Activated B cell treated with CpG ODN at 0.5 μM for 24 hours (primary cell): ENCODE measurements at places on chromosomes 6 and 20.

- no peak overlapping the region for H3K4me3 ChIP-seq
- no peak for DNase-seq
- no peak overlapping the region for H3K27ac ChIP-seq
- H3K27me3 ChIP-seq = no peaks in the 10 kb centered on the region
- H3K4me1 ChIP-seq = no peaks in the 10 kb centered on the region
- no peaks in the 10 kb centered on the region for H3K36me3 ChIP-seq
Observed at GRCh38 chr6:48691420-48691819, 580.4 kb upstream of the PTCHD4 start.

GRCh38 chr6:90385759-90386313, 89.2 kb upstream of the BACH2 start:
- no peak for DNase-seq
- peaks cover 88% of the 10 kb centered on the region for H3K4me1 ChIP-seq
- H3K4me3 ChIP-seq = no peak overlapping the region
- peak overlapping the region; percentile 1 for H3K27ac ChIP-seq

DNA sequence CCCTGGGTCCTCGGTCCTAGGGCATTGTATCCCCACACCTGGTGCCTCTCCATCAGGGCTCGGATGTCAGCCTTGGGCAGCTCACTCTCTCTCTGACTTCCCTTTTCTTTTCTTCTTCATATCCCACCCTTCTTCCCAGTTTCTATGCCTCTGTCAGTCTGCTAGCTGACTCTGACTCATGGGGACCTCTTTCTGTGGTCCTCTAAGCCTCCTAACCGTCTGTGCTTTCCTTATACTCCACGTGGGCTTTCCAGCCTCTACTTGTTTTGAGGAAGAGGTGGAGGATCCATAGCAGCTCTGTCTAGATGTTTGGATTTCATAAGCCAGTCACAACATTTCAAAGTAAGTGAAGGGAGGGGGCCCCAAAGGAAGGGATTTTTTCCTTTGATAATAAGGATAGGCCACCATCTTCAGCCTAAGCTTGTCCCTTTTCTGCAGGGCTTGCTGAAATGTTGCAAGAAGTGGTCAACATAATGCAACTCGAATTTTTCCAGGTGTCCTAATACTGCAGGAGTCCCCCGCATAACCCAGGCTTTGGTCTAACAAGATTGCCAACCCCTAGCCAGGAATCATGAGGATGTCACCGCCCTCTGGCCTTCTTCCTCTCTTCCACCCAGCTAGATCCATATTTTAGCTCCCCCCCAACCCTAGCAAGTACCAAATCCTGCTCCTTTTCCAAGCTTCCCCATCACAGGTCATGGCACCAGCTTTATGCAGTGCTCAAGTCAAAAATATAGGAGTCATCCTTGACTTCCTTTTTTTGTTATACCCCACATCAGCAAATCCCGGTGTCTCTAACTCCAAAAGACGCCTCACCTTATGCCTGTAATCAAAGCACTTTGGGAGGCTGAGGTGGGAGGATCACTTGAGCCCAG, 8.7 kb upstream of the PLTP start:
- H3K4me3 ChIP-seq = no peak overlapping the region
- peaks cover 29% of the 10 kb centered on the region for H3K27me3 ChIP-seq
- no peak for DNase-seq
- H3K4me1 ChIP-seq = no peaks in the 10 kb centered on the region
- no peak overlapping the region for H3K27ac ChIP-seq

DNA sequence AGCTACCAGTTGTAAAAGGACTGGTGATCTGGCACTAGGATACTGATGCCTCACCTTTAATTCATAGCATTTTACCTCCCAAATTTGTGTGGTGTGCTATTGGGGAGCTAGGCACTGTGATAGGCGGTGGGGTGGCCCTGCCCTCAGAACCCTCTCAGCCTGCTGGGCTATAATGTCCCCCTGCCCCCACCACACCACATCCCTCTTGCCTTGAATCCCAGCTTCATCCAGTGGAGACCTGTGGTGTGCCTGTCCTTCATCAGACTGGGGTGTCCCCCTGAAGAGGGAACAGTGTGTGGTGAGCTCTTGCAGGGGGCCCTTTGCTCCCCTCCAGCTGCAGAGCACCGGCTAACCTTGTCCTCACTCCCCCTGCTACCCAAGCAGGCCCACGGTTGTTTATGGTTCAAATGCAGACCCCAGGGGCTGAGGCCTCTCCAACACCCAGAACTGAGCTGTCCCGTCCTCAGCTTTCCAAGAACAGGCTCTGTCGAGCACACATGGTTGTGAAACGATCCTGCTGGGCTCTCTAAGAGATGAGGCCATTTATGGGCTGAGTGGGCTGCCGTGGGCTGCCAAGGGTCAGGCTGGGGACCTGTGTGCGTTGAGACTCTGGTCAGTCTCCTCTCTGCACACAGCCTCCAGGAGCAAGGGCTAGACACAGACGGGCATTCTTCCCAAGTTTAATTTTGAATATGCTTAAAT, 26.9 kb upstream of the VEGFA start:
- H3K4me3 ChIP-seq = no peak overlapping the region
- no peaks in the 10 kb centered on the region for H3K4me1 ChIP-seq
- peaks cover 14% of the 10 kb centered on the region for H3K27me3 ChIP-seq
- H3K27ac ChIP-seq = no peak overlapping the region
- no peaks in the 10 kb centered on the region for H3K36me3 ChIP-seq

DNA sequence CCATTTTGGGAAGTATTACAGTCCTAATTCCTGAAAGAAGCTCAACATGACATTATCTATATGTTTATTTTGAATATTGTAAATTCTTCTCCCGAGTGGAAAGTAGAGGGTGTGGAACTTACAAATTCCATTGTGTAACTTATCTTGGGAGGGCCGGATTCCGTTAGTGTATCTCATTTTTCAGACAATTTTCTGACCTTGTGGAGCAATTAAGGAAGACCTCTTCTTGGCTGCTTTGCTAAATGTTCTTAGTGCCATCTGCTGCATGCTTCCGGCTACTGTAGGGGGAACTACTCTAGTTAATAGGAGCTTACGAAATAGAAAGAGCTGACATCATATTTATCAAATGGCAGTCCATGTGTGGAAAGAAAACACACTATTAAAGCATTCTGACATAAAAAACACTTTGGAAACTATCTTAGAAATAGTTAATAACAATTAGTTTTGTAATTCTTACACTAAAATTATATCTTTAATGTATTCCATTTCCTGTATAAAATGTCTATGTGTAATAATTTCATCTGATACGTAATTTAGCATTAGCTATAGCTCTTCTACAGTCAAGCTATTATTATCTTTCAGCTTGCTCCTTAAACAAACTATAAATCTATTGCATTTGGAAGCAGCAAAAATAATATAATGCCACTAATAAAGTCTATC, 41.5 kb upstream of the KCNQ5 start:
- no peak for DNase-seq
- H3K4me1 ChIP-seq = no peaks in the 10 kb centered on the region
- peaks cover 6% of the 10 kb centered on the region for H3K27me3 ChIP-seq
- H3K27ac ChIP-seq = no peak overlapping the region
- H3K4me3 ChIP-seq = no peak overlapping the region

DNA sequence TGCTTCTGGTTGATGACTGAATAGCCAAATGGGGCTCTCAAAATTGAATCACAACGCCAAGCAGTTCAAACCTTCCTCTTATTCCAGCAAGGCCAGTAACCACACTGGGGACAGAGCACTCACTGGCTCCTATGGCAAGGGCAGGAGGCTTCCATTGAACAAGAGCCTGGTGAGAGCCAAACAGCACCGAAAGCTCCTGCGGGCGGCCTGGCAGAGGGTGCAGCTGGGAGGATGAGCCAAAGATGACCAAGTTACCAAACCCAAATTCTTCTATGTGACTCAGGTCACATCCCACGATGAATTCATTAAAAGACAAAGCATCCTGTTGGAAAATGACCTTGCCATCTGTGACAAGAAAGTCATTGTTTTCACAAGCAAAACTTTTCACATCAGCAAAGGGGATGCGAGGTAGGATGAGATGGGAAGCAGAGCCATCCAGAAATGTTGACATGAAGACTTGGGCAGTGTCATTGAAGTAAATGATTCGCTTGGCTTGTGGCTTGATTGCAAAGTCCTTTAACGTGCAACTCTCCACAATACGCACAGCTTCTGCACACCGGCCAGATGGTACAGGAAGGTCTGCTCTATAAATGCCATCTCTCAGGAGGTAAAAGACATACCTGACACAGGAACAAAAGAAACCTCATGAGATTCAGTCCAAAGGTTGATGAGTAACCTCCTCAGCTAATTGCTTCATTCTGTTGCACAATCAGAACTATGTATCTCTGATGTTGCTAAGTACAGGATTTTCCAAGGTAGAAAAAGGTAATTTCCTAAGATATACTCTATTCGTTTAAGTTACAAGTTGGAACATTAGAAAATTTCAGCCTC, 36.3 kb downstream of the ROS1 start:
- no peak overlapping the region for H3K4me3 ChIP-seq
- no peak overlapping the region for H3K27ac ChIP-seq
- peaks cover 5% of the 10 kb centered on the region for H3K27me3 ChIP-seq
- no peaks in the 10 kb centered on the region for H3K36me3 ChIP-seq
- H3K4me1 ChIP-seq = no peaks in the 10 kb centered on the region
- no peak for DNase-seq

- no peak overlapping the region for H3K27ac ChIP-seq
- no peak overlapping the region for H3K4me3 ChIP-seq
- peaks cover 14% of the 10 kb centered on the region for H3K36me3 ChIP-seq
- no peaks in the 10 kb centered on the region for H3K4me1 ChIP-seq
Observed at GRCh38 chr6:167956983-167957492, 40.4 kb upstream of the KIF25 start.

- no peaks in the 10 kb centered on the region for H3K27me3 ChIP-seq
- no peaks in the 10 kb centered on the region for H3K4me1 ChIP-seq
- no peaks in the 10 kb centered on the region for H3K36me3 ChIP-seq
- DNase-seq = no peak
Observed at GRCh38 chr6:22078802-22079545, 217.9 kb downstream of the PRL start.

GRCh38 chr6:151166180-151166579, 73.6 kb upstream of the AKAP12 start:
- H3K27me3 ChIP-seq = peaks cover 2% of the 10 kb centered on the region
- H3K27ac ChIP-seq = no peak overlapping the region
- H3K4me1 ChIP-seq = no peaks in the 10 kb centered on the region
- H3K36me3 ChIP-seq = no peaks in the 10 kb centered on the region
- H3K4me3 ChIP-seq = no peak overlapping the region

GRCh38 chr20:22382742-22383141, 201.6 kb downstream of the FOXA2 start:
- DNase-seq = no peak
- no peaks in the 10 kb centered on the region for H3K36me3 ChIP-seq
- peak overlapping the region; percentile 6 for H3K4me3 ChIP-seq
- peaks cover 2% of the 10 kb centered on the region for H3K27me3 ChIP-seq
- peaks cover 10% of the 10 kb centered on the region for H3K4me1 ChIP-seq
- H3K27ac ChIP-seq = no peak overlapping the region

DNA sequence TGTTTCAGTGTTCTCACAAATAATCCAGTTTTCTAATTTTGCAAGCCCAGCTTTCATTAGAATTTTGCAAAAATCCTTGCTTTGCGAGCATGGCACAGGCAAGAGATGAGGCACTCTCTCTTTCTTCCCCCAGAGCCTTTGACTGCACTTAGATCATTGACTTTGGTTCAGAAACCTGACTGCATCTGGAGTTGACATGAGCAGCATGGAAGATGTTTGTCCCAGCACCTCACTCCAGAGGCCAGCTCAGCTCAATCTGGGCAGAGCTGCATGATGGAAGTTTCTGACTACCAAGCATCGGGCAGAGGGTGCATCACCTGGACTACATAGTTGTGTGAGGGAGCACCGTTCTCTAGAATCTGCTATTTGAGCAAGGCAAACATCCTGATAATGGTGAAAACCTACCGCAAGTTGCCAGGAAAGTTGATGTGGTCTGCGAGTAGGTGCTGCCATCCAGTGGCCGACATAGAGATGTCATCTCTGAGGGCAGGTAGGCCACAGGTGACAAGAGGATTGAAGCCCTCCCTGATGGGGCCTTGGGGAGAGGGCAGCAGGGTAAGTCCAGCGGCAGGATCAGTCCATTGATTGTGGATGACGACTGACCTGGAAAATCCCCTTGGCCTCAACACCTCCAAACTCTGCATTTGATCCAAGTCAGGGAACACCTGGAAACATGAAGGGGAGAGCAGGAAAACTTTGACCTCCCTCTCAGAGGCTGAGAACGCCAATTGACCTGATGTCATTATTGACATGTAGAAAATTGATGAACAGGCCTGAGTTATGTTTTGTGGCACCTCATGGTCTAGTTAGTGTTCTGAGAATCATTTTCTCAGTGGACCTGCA, 3.8 kb upstream of the LPA start:
- DNase-seq = no peak
- H3K36me3 ChIP-seq = no peaks in the 10 kb centered on the region
- no peak overlapping the region for H3K27ac ChIP-seq
- H3K27me3 ChIP-seq = peaks cover 6% of the 10 kb centered on the region
- H3K4me1 ChIP-seq = no peaks in the 10 kb centered on the region

- DNase-seq = no peak
- no peak overlapping the region for H3K27ac ChIP-seq
- H3K36me3 ChIP-seq = no peaks in the 10 kb centered on the region
- H3K4me3 ChIP-seq = no peak overlapping the region
- no peaks in the 10 kb centered on the region for H3K27me3 ChIP-seq
- no peaks in the 10 kb centered on the region for H3K4me1 ChIP-seq
Observed at GRCh38 chr20:14556206-14556605, 218.8 kb upstream of the FLRT3 start.
